ENCODE measurements at places on chromosomes 1 and 21.
A peak's percentile ranks its signal among the peaks of the same experiment; 100 is the strongest.

DNA sequence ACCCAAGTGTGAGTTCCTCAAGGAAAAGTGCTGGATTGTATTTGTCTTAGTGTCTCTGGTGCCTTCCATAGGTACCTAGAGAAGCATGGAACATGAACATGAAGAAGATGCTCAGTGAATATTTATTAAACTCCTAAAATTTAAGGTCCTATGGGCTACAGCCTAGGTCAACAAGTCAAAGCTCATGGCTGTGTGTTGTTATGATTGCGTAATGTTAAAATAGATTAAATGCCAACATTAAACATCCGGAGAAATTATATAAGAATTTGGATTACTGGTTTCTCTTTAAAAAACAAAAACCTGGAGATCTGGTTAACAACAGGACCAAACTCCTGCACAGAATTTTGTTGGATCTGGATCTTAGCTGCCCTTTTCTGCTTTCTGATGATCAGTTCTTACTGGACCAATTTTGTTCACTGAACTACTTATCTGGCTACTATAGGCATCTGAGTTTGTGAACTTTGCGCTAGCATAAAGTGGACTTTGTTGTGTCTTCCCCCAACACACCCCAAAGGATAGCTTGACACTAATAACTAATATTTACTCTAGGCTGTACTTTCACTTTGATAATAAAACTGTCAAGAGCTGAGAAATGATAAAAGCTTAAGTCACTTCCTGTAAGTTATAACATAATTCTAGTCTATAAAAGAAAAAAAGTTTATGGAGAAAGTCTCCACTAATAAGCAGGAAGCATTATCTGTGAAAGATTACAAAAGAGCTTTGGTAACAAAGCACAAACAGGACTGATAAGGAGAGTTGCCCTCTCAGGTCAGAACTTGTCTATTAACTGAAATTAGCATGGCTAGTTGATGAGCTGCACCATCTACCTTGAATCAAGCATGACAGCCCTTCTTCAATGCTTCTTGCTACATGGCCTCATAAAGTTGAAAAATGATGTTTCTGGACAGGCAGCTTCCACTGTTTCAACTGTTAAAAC lies 20.7 kb downstream of the F5 start:
- no peak overlapping the region for H3K4me3 ChIP-seq
- no peaks in the 10 kb centered on the region for H3K27me3 ChIP-seq
- no peak overlapping the region for H3K27ac ChIP-seq

DNA sequence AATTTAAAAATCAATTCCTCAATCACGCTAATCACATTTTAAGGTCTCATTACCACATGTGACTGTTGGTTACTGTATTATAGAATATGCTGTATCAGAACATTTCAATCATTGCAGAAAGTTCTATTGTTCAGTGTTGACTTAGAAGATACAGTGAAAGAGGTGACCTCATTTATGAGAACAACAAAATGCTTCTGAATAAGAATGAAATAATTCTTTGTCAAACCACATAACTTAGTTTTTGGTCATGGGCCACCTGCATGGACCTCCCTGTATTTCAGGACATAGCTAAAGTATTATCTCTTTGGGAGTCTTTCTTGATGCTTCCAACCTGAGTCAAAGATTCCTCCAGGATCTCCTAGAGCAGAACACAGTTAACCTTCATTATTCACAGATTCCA lies 22.3 kb downstream of the MFSD2A start:
- H3K36me3 ChIP-seq, result no peaks in the 10 kb centered on the region
- no peak overlapping the region for H3K4me3 ChIP-seq
- H3K27ac ChIP-seq, result peak overlapping the region; percentile 32
- no peaks in the 10 kb centered on the region for H3K4me1 ChIP-seq
- H3K27me3 ChIP-seq, result no peaks in the 10 kb centered on the region
- DNase-seq, result no peak

GRCh38 chr1:154441241-154441888 lies 36.2 kb downstream of the IL6R start:
- H3K4me3 ChIP-seq, result no peak overlapping the region
- no peak for DNase-seq
- no peaks in the 10 kb centered on the region for H3K27me3 ChIP-seq
- H3K36me3 ChIP-seq, result no peaks in the 10 kb centered on the region

DNA sequence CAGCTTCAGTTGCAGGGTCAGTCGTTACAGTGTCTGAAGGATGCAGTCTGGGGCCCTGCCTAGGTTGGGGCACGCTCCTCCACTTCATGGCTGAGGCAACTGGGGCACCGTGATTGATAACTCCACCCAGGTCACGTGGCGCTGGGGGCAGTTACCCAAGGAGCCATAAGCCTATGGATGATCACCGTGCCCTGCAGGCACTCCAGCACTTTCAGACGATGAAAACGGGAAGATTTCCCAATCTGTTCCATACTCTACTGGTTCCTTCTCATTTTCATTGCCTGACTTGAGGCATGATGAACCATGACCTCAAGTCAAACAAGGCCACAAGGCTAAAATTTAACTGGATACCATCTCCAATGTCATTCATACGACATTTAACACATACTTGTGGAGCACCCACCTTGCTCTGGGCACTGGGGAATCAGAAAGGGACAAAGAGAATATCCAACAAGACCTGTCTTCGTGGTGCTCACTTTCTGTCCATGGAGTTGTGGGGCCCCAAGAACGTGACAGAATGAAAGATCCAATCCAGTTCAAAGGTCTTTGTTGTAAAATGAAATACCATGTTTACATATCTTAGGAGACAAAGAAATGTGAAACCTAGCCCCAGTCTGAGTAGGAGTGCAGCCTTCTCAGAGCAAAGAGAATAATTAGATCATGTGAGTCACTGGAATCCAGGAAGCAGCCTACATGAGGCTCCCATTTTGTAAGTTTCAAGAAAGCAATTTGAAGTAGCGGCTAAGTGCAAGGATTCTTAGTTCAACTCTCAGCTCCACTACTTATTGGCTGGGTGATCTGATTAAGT lies 39.4 kb upstream of the SPOCD1 start:
- H3K4me3 ChIP-seq, result no peak overlapping the region
- H3K4me1 ChIP-seq, result no peaks in the 10 kb centered on the region
- DNase-seq, result no peak

DNA sequence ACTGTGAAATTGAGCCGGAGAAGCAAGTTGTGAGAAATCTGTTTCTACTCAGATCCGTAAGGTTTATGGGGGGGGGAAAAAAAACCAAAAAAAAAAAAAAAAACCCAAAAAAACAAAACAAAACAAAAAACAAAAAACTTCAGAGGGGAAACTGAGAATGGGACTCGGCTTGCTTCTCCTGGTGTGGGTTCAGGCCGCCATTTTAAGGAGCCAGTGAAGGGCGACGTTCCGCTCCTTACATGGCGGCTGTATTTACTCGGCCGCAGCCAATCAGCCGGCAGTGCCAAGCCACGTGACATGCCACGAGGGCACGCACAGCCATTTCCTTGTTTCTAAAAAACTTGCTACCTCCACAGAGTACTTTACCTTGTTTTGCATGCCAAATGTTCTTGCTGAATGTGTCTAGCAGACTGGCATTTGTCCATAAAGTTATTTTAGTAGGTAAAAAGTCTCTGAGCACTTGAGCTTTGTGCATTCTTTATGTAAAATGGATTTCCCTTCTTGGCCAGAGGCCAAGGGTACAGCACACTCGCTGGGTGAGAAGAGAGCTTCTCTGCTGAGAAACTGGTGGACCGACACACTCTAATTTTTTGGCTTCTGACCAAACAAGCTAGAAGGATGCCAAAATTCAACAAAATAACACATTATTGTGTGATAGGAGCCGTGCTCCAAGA lies 101.8 kb downstream of the NFIA start:
- H3K27ac ChIP-seq, result no peak overlapping the region
- H3K27me3 ChIP-seq, result no peaks in the 10 kb centered on the region
- H3K4me1 ChIP-seq, result no peaks in the 10 kb centered on the region
- no peak overlapping the region for H3K4me3 ChIP-seq

DNA sequence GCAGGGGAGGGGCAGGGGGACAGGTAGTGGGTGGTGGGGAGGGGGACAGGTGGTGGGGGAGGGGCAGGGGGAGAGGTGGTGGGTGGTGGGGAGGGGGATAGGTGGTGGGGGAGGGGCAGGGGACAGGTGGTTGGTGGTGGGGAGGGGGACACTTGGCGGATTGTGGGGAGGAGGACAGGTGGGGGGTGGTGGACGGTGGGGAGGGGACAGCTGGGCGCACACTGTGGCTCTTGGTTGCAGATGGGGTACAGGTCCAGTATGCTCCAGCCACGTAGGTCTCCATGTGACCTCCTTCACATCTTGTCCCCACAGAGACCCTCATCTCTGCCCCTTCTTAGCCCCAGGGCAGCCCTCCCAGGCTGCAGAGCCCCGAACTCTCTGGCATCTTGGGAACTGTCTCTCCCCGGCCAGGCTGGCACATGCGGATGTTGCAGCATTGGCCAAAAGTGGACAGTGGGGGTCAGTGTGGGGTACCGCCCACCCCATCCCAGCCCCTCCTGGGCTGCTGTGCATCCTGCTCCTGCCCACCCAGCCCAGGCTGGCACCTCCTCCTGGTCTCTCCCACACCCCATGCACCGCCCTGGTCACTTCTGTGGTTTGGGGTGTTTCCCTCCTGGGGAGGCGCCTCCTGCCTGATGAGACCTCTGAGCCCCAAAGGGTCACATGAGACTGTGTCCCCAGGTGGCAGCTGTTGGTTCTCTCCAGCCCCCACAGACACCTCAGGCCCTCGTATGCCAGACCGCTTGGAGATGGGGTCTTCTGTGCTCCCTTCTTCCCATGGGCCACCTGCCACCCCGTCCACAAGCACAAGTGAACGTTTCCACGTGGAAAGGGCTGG lies 7.6 kb upstream of the SLC19A1 start:
- H3K27me3 ChIP-seq, result no peaks in the 10 kb centered on the region
- no peak overlapping the region for H3K4me3 ChIP-seq
- peaks cover 2% of the 10 kb centered on the region for H3K4me1 ChIP-seq
- peaks cover 7% of the 10 kb centered on the region for H3K36me3 ChIP-seq

DNA sequence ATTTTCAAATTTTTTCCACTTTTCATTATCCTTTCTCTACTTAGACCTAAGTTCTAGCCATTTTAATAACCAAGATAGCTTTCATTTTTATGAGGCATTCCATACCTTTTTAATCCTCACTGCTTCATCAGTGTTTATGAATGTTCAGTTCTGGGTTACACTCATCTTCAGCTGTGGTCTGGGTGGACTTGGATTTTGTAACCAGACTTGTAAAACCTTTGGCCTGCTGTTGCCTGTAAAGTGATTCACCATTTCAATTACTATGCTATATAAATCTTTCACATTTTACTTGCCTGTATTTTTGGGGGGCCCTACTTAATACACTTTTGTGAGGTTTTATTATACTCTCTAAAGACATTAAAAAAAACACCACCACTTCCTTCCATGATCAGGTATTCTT lies 46.2 kb downstream of the USP25 start:
- no peak overlapping the region for H3K4me3 ChIP-seq
- DNase-seq, result no peak
- H3K27ac ChIP-seq, result no peak overlapping the region
- H3K36me3 ChIP-seq, result peaks cover 7% of the 10 kb centered on the region

GRCh38 chr1:184036517-184036949 lies 995 bp downstream of the COLGALT2 start:
- no peaks in the 10 kb centered on the region for H3K36me3 ChIP-seq
- H3K27ac ChIP-seq, result no peak overlapping the region
- peak overlapping the region; percentile 56 for H3K4me3 ChIP-seq
- H3K27me3 ChIP-seq, result peaks cover 17% of the 10 kb centered on the region
- no peaks in the 10 kb centered on the region for H3K4me1 ChIP-seq

- H3K4me1 ChIP-seq, result no peaks in the 10 kb centered on the region
- no peaks in the 10 kb centered on the region for H3K27me3 ChIP-seq
- DNase-seq, result no peak
These were observed 15.1 kb upstream of the AIM2 start for GRCh38 chr1:159091607-159092031.

- no peak overlapping the region for H3K4me3 ChIP-seq
- H3K4me1 ChIP-seq, result no peaks in the 10 kb centered on the region
- no peaks in the 10 kb centered on the region for H3K27me3 ChIP-seq
- peaks cover 17% of the 10 kb centered on the region for H3K36me3 ChIP-seq
- DNase-seq, result no peak
These were observed 105.9 kb downstream of the GPATCH2 start for GRCh38 chr1:217524787-217525520.

DNA sequence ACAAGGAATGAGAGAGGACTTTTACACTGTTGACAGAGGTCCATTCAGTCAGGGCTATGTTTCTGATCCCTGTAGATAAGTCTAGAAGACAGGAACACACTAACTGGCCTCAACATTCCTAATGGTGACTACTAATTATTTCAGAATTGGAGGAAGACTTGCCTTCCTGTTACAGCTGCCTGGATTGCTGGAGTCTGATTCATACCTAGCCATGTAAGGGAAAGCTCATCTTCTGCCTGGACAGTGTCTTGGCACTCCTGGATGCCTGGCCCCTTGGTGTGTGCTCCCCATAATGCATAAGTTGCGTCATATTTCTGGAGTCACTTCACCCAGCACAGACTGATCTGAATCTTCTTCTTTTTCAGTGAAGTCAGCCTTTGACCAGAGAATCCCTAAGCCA lies 326.0 kb upstream of the RUNX1 start:
- no peak overlapping the region for H3K27ac ChIP-seq
- no peak overlapping the region for H3K4me3 ChIP-seq
- H3K4me1 ChIP-seq, result no peaks in the 10 kb centered on the region
- no peaks in the 10 kb centered on the region for H3K27me3 ChIP-seq
- no peaks in the 10 kb centered on the region for H3K36me3 ChIP-seq

Measured in H9 (cell line).